ENCODE measurements at places on chromosomes 1 and 21. TPM values are rescaled to one million over a fixed set of nuclear protein-coding genes. Genes with fewer than 3 reads are reported as not detected.

PLA2G2D gene
- total RNA-seq = under 0.01 TPM

CD1C gene
- total RNA-seq = 0.27 TPM

DMBX1 gene
- not detected for total RNA-seq

SLC2A5 gene
- total RNA-seq = 63.8 TPM

KRTAP11-1 gene
- total RNA-seq = not detected

MAN1C1 gene
- total RNA-seq = 0.54 TPM

COL24A1 gene
- 6.7 TPM for total RNA-seq

ERG gene
- 89.1 TPM for total RNA-seq

AGMAT gene
- total RNA-seq = 1.1 TPM

JUN gene
- 1,199 TPM for total RNA-seq

SMIM1 gene
- total RNA-seq = 15.6 TPM

SERTAD4 gene
- total RNA-seq = not detected

SPRR2D gene
- not detected for total RNA-seq

GNG12 gene
- total RNA-seq = under 0.01 TPM

ETV3L gene
- not detected for total RNA-seq

LCE1A gene
- total RNA-seq = not detected

SH2D2A gene
- 4.3 TPM for total RNA-seq

TLCD4 gene
- total RNA-seq = under 0.01 TPM

S100A3 gene
- total RNA-seq = not detected

CCDC185 gene
- not detected for total RNA-seq

SLC9C2 gene
- not detected for total RNA-seq

ARID4B gene
- 24.5 TPM for total RNA-seq

RGSL1 gene
- total RNA-seq = not detected

SELL gene
- total RNA-seq = 339 TPM

GOLT1A gene
- 0.54 TPM for total RNA-seq

USH2A gene
- under 0.01 TPM for total RNA-seq

EDEM3 gene
- 14.3 TPM for total RNA-seq

OR2T11 gene
- not detected for total RNA-seq

MAP10 gene
- 5.9 TPM for total RNA-seq

WLS gene
- total RNA-seq = under 0.01 TPM

F13B gene
- not detected for total RNA-seq

LRRC52 gene
- total RNA-seq = not detected

Data from hematopoietic multipotent progenitor cell (in vitro differentiated cells).